AG20443 (cell line): ENCODE measurements at places on chromosomes 16 and 17.

DNA sequence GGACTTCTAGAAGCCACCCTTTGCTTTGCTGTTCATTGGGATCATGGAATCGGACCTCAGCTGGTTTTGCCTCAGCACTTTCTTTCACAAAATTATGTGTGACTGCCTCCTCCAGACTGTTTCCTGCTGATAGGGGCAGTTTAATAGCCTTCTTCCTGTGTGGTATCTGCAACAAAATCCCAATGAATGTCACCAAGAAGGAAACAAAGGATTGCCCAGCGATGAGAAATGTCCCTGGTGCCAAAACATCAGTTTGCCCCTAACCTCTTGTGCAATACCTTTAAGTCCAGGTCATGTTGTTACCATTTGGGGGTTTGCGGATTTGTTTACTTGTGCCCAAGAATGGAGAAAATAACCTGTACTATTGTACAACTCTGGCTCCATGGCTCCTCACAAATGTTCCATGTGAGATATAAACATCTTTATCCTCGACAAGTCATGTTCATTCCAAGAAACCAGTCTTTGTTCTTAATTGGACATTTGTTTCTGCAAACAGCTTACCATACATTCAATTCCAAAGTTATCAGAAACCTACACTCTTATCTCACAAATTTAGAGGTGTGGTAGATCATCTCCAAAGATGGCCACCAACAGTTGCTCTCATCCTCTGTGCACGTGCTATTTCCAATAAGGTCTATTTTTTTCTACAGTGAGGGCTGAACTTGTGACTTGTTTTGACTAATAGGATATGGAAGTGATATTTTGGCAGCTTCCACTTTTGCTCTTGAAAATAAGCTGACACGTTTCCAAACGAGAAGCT lies 14.8 kb downstream of the TAC4 start:
- no peak for DNase-seq

GRCh38 chr16:21197112-21197511 lies 14.3 kb downstream of the ZP2 start:
- no peak for DNase-seq

GRCh38 chr17:14926526-14927122 lies 338.5 kb downstream of the PMP22 start:
- peak; percentile 69 for DNase-seq

DNA sequence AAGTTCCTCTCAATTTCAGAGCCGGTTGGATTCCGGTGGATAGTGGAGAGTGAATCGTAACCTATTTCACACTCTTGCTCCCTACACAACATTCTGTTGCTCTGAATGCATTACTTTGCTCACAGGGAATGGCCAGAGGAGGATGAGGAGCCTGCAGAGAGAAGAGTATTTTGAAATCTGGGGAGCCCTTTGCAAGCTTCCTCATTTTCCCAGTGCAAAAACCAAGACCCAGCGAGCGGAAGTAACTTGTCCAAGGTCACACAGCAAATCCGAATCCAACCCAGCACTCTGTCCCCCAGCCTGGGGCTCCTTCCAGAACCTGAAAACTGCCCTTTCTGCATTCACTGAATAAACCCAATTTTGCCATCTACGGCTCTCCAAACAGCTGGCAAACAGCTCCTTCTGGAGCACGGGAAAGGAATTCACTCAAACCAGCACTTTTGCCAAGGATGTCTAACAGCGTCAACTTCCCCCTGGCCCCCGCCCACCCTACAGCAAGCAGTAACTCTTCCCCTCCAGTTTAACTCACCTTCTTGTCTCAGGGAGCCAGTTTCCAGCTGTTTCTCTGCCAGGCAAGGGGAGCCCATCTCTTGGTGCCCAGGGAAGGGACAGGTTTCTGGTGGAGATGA lies 557 bp downstream of the KCNG4 start:
- DNase-seq: peak; percentile 47

- no peak for DNase-seq
These were observed 134.4 kb downstream of the SKAP1 start for GRCh38 chr17:48295362-48296288.

DNA sequence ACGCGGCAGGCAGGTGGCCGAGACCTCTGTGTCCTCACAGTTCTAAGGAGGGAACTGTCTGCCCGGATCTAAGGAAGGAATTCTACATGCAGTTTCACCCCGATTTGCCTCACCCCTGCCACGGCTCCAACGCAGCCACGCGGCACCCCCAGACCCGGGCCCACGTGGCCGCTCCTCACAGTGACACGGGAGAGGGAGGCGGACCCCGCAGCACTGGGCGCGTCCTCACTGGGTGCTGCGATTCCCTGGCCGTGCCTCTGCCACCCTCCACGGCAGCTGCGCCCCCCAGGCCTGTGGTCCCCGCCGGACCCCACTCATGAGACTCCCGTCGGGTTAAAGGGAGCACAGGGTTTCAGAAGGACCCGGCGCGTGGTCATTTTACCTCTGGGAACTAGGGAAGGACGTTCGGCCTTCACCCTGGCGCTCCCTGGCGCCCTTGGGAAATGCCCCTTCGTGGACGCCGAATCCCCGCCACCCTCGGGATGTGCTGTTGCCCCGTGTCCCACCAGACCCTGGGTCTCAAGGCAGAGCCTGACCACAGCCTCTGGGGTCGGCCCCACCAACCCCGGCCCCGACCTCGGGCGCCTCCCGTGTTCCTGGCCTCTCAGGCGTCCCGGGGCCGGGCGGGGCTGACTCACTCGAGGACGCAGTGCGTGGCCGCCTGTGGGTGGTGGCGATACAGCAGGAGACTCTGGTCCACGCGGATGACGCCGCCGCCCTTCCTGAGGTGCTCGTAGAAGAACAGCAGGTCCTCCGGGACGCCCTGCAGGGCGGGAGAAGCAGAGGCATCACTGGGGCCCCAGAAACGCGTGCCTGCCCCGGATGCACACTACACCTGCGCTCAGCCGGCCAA lies 118.8 kb upstream of the METRNL start:
- no peak for DNase-seq

DNA sequence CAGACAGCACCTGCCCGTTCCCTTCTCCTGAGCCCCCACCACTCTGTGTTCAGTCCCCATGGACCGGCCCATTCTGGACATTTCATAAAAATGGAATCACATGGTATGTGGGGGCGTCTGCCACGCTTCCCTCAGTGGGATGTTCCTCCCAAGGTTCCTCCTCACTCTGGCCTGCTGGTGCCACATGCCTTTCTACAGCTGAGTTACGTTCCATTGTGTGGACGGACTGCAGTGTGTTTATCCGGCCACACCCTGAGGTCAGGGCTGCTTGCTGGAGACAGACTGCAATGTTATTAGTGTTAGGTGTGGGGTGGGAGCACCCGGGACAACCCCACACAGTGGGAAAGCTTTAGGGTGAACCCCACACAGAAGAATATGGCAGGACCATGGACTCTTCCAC lies 5.9 kb upstream of the AATK start:
- DNase-seq: peak; percentile 64

GRCh38 chr17:81457917-81458555 lies 54.6 kb downstream of the ACTG1 start:
- no peak for DNase-seq

- DNase-seq: peak; percentile 76
These were observed 20.8 kb downstream of the NPRL3 start for GRCh38 chr16:117379-118365.

DNA sequence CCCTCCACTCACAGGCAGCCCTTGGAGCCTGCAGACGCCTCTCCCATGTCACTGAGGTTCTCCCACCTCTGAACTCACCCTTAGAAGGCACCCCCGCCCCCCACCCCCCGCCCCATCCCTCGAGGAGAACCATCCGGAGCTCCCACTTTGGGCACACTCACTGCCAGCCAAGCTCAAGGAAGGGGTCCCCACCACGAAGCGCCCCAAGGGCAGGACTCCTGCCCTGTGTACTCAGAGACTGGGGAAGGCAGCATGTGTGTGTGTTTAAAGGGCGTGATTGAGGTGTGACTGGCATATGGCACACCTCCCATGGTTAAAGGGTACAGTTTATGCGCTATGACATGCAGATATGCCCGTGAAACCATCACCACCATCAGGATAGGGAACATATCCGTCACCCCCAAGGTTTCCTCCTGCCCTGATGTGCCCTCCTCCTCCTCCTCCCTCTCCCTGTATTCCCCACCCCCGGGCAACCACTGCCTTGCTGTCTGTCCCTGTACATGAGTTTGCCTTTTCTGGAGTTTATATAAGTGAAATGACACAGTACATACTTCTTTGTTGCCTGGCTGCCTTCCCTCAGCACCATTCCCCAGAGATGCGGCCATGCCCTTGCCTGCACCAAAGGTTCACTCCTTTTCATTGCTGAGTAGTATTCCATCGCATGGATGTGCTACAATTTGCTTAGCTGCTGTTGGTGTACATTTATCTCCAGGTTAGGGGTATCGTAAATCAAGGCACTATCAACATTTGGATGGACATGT lies 14.0 kb upstream of the RBFOX3 start:
- no peak for DNase-seq

- DNase-seq: peak; percentile 63
These were observed 5.5 kb downstream of the GAST start for GRCh38 chr17:41717408-41718286.

- no peak for DNase-seq
These were observed 16.2 kb upstream of the PHF12 start for GRCh38 chr17:28967221-28968135.

DNA sequence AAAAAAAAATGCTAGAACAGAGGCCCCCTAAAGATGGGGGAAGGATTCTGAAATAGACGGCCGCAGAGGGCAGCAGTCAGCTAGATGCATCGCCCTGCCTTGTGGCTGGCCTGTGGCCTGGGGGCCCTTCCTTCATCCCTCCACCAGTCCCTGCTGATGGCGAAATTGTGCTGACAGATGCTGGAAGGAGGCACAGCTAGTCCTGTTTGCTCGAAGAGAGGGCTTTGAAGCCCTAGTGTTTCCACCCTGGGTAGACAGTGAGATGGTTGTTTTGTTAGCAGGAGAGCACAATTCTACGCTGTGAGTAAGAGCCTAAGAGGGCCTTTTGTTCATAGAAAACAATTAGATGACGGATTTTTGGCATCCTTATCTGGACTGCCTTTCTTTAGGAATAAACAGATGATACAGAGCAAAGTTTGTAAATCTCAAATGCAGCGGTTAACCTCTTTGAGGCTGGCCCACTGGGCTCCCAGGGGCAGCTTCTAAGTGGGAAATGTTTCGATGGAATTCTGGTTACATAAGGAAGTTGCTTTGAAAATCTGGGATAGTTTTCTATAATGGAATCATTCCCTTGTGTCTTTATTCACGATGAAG lies 23.0 kb downstream of the VPS35L start:
- DNase-seq: no peak

- DNase-seq: peak; percentile 71
These were observed 20.5 kb upstream of the ERN1 start for GRCh38 chr17:64150237-64151015.

DNA sequence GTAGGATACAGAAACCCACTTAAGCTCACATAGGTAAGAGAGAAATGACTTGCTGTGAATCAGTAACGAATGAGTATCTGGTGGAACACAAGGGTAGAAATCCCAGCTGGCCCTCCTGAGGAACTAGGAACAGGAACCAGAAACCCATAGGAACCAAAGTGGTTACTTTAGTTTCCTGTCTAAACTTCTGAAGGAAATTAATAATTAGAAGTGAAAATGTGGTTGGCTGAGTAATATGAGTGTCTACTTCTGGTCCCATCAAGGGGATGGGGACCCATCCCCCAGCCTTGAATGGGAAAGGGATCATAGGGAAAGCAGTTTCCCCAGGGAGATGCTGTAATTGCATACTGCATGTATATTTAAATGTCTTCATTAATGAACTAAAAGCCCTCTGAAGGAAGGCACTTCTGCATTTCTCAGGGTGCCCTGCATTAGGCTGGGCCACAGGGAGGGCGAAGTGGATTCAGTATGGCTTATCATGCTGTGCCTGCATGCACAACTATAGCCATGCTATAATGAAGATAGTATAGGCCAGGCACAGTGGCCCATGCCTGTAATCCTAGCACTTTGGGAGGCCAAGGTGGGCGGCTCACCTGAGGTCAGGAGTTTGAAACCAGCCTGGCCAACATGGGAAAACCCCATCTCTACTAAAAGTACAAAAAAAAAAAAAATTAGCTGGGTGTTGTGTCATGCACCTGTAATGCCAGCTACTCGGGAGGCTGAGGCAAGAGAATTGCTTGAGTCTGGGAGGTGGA lies 45.6 kb downstream of the CYB5B start:
- no peak for DNase-seq

GRCh38 chr16:87821376-87822107 lies 47.8 kb downstream of the SLC7A5 start:
- DNase-seq: no peak

DNA sequence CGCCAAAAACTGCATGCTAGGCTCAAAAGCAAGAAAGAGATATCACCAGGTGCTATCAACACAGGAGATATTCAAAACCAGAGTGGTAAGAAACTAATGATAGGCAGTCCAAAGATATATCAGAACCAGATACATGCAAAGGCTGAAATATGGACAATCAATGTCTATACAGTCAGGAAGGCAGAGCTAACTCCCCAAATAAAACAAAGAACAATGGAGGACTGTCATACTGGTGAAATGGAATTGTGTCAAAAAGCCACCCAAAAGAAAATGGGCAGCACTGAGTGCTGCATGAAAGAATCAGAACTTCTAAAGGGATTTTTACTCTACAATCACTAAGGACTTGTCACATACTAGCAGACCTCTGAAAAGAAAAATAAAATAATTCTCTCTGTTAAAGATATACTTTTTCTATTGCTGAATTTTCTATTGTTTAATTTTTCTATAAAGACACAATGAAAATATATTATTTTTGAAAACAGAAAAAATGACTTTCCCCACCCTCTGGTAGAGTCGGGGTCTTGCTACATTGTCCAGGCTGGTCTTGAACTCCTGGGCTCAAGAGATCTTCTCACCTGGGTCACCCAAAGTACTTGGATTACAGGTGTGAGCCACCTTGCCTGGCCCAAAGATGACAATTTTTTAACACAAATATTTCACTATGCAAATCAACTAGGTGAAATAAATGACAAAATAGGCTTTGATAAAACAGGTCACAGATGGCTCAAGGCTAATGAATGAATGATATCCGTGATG lies 98.2 kb downstream of the USP32 start:
- no peak for DNase-seq

- DNase-seq: no peak
These were observed 6.6 kb upstream of the CNGB1 start for GRCh38 chr16:57977418-57978069.

- peak; percentile 55 for DNase-seq
These were observed at the start of gene HOXB6 for GRCh38 chr17:48604770-48605329. HOXB6 (minus strand) TSS chr17:48604986; CDS start chr17:48598150, 6,836 bp downstream.

DNA sequence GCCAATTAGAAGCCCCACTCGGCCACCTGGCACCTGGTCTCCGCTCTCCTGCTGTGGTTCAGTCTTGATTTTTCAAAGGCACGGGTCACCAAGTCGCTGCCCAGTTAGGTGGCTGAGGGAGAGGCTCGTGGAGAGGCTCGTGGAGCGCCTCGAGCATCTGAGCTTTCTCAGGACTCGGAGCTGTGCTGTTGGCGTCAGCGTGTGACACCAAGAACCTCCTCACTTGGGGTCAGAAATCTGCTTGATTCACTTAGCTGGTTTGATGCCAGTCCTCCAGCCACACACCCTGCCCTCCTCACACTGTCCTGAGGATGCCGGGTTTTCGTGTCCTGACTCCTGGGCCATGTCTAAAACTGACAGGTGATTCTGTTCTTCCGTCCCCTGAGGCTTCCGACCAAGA lies 82.6 kb downstream of the SOCS1 start:
- no peak for DNase-seq

GRCh38 chr17:2146132-2146871 lies 91.4 kb downstream of the HIC1 start:
- DNase-seq: no peak

GRCh38 chr17:31275116-31275515 lies 21.9 kb downstream of the OMG start:
- DNase-seq: no peak

GRCh38 chr16:56038564-56039098 lies 152.7 kb upstream of the GNAO1 start:
- no peak for DNase-seq
